ENCODE measurements at places on chromosomes 5 and 9.

DNA sequence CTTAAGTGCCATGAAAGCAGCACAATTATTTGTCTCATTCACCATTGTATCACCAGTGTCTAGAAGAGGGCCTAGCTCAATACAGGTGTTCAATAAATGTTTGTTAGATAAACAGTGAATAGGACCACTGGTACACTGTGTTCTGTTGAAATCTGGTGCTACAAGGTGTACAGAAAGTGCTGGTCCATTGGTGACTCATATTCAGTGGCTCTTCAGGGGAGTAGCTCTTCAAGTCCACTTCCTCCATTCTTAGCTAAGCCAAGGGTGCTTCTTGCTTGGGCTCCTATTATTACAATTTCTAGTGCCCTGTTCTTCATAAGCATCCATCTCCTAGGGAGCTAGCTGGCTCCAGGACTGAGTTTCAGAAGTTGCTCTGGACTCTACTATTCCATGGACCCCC, 6.4 kb upstream of the FCHO2 start:
- DNase-seq = no peak

- no peak for DNase-seq
Observed at GRCh38 chr9:113581865-113582697, 118.6 kb downstream of the RGS3 start.

DNA sequence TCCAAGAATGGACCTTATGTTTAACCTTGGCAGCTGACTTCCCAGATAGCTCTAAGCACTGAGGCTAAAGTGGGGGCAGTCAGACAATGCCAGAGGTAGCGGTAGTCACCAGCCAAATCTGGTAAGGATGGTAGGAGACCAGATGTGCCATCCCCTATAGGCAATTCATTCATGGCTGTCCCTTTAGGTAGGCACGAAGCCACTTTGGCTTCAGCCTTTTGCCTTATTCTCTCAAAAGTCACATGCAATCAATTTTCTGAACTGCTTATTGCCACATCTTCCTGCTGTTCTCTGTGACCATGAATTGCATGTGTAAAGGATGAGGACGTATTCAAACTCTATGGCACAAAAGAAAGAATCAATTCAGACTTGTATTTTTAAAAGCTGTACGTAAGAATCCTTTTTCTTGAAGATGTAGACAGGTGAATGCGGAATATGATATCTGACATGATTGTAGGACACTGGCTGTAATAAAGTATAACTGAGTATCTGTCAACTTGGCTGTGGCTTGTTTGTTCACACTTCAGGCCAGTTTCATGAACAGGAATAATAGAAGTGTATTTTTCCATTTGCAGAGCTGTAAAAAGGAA, 611.7 kb downstream of the NR2F1-AS1 start:
- DNase-seq = no peak

DNA sequence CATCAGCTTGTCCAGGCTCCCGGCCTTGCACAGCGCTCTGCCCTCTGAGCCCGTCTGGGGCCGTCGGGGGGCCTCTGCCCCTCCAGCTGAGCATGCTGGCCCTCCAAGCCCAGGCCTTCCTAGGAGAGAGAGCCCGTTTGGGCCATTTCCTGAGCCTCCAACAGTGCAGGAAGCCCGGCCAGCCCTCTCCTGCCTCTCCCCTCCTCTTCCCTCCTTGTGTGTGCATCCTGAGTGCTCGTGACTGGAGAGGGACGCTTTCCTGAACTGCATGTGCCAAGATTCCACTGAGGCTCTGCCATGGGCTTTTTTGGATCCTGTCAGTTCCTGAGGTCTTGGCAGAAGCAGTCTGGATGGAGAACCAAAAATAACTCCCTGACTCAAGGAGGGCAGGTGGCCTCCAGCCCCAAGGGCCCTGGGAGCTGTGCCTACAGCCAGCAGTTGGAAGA, 15.6 kb downstream of the OLFM1 start:
- DNase-seq = no peak

DNA sequence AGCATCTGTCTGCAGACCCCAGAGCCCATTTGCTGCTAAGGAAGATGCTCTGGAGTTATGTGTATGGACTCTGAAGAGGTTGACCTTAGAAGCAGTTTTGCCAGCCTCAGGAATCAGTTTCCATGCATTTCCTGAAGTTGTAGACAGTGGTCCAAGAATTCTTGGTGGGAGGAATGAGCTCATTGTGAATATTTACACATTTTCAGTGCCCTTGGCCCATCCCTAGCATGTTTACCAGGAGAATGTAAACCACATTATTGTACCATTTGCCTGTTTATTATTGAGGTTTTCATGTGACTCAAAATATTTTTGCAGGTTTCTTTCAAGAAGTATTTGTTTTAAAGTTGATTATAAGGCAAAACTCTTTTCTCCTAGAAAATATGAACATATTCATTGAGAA, 93.8 kb downstream of the NXNL2 start:
- DNase-seq = no peak

DNA sequence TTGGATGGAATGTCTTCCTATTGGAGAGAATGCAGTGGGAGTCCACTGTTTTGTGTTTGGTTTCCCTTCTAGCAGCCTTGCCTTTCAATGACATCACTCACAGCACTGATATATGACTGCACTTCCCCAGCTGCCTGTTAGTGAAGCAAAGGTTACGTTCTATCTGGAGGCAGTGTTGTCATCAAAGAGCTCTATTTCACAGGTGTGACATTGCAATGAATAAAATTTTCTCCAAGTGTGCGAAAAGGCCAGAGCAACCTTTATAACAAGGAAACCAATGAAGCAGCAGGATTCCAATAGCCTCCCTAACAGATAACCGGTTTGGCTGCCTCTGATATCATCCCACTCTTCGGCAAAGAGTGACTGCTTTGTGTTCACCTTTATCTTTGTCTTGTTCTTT, 523.5 kb upstream of the ZNF608 start:
- no peak for DNase-seq

- no peak for DNase-seq
Observed at GRCh38 chr5:82720213-82721086, 356.7 kb downstream of the TMEM167A start.

GRCh38 chr5:155850370-155850769, 476.6 kb upstream of the SGCD start:
- no peak for DNase-seq

DNA sequence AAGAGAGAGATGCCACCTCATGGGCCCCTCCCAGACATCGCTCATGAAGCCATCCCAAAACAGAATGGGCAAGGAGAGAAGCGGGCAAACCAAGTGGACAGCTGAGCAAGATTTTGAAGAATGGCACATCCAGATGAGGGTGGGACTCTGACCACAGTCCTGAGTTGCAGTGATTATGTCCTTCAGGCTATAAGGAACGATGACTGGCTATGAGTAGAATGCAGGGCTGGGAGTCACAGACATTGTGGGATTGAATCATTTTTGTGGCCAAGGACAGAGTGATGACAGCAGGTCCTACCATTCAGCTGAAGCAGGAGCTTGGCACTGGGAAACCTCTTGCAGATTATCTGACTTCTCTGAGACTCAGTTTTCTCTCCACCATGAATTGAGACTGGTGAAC, 245.7 kb upstream of the SLC30A5 start:
- no peak for DNase-seq

GRCh38 chr5:160221082-160221481, 8.2 kb upstream of the FABP6 start:
- no peak for DNase-seq

DNA sequence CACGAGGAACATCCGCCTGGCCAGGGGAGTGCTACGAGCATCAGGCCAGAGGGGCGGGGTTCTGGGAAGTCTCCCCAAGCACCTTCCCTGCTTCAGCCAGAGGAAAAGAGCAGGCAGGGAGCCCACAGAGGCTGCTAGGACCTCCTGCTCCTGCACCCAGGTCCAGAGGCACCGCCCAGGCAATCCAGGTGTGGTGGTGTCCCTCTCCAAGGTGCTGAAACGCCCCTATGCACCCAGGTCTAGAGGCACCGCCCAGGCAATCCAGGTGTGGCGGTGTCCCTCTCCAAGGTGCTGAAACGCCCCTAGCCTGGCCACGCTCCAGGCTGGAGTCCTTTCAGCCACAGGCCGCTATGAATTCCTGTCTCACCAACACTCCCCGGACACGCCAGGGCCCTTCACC, 10.7 kb upstream of the UBAC1 start:
- DNase-seq = no peak

DNA sequence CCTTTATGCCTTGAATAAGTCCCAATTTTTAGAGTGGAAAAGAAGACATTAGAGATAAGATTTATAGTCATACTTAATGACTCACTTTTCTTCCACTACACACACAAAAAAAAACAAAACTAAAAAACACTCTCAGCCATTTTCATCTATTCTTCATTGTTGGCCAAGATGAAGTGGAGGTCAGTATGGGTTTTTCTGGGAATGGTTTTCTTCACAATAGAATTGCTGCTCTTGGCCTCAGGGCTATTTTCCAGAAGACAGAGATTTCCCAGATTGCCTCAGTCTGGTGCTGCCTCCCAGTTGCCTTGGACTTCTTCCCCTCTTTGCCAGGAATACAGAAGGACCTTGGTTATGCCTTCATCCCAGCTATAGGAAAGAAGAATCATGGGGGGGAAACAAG, 463.7 kb downstream of the TMEM232 start:
- no peak for DNase-seq

GRCh38 chr9:33852216-33852826, 35.4 kb downstream of the UBE2R2 start:
- no peak for DNase-seq

- DNase-seq = no peak
Observed at GRCh38 chr5:171166766-171167165, 142.3 kb upstream of the TLX3 start.

DNA sequence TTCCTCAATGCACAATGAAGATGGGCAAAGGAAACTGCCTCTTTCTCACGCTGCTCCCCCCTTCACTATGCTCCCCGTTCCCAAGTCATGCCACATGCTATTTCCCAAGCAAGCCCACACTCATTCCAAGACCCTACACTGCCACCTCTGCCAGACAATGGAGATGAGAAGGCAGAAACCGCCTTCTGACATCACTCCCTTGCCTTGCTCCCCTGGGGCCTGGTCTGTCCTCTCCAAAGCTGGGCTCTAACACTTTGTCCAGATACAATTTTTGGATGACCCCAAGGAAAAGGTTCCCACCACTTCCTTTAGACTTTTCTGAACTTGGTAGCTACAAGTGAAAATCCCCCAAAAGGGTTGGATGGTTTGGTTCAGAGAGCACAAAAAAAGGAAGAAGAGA, 7.2 kb upstream of the ADRA1B start:
- no peak for DNase-seq

GRCh38 chr5:108925073-108925472, 177.4 kb downstream of the FER start:
- DNase-seq = no peak

DNA sequence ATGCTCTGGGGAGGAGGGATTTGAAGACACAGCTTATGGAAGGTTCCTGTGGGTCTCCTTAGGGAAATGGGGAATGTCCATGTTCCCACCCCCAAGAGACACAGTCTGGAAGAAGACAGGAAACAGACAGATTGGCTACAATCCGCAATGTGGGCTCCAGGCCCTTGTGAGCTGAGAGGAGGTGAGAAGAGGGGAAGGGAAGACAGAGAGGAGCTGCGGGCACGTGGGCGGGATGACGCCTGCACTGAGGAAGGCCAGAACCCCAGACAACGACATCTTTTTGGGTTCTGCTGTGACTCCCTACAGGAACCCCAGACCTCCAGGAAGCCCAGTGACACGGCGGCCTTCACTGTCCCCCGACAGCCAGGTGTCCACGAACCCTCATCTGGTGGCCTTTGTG, 29.9 kb upstream of the NKD2 start:
- no peak for DNase-seq

DNA sequence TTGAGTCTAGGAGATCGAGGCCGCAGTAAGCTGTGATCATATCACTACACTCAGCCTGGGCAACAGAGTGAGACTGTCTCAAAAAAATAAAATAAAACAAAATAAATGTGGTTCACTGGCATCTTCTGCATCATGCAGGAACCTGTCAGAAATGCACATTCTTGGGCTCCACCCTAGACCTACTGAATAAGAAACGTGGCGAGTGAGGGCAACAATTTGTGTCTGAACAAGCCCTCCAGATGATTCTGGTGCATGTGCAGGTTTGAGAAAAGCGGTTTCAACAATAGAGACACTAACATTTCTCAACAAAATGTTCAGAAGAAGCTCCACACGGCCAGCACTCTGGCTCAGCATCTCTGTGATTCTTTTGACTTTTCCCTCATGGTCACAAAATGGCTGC, 42.8 kb upstream of the CPEB4 start:
- DNase-seq = no peak

DNA sequence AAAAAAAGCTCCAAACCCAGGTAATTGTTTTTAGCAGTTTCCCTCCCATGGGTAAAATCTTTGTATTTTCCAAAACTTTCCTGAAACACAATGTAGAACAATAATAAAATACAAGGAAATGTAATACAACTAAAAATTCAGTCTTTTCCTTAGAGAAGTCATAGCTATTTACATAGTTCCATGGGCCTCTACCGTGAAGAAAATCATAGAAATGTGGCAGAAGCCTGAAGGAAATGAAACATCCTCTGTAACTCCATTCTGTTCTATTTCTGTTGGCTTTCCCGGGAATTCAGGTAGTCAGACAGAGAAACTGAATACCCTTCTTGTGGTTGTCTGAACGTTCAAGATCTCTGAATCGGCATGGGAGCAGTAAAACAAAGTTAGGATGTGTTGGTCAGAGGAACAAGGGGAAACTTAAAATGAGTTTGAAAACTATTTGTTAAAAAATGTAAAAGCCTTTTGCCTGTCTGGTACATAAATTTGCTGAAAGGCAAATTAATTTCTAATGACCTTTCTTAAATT, 202.4 kb upstream of the ZNF608 start:
- DNase-seq = no peak

- DNase-seq = no peak
Observed at GRCh38 chr9:21559402-21560280, 77.5 kb upstream of the IFNE start.

DNA sequence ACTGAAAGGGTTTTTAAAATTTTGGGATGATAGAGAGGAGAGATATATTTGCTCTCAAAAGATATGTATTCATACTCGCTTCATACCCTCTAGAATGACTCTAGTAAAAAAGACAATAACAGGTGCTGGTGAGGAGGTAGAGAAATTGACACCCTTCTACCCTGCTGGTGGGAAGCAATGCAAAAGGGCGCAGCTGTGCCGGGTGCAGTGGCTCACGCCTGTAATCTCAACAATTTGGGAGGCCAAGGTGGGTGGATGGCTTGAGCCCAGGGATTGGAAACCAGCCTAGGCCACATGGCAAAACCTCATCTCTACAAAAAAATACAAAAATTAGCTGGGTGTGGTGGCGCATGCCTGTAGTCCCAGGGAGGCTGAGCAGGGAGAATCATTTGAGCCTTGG, 33.9 kb upstream of the NXNL2 start:
- DNase-seq = no peak

- DNase-seq = no peak
Observed at GRCh38 chr9:134204991-134205578, 40.7 kb upstream of the RNU6ATAC start.

DNA sequence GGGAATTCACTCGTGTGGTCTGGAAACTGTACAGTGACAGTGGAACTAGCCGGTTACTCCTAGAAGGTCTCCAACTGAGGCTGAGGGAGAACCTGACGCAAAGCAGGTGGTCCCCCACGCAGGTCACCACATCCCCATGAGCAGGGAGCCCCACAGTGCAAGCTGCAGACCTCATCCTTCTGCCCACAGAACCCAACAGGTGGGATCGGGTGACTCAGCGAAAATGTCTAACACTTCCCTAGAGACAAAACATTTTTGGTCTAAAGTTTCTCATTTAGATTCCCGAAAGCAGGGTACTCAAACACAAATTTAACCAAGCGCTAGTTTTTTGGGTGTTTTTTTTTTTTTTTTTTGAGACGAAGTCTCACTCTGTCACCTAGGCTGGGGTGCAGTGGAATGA, 62.4 kb upstream of the RETREG1 start:
- DNase-seq = no peak

Data from non-pigmented ciliary epithelial cell (primary cell).